Lung (tissue), 17 donors: ENCODE measurements at places on chromosomes 16 and 17. TPM values are rescaled to one million over a fixed set of nuclear protein-coding genes. Genes with fewer than 3 reads are reported as not detected.

DNA sequence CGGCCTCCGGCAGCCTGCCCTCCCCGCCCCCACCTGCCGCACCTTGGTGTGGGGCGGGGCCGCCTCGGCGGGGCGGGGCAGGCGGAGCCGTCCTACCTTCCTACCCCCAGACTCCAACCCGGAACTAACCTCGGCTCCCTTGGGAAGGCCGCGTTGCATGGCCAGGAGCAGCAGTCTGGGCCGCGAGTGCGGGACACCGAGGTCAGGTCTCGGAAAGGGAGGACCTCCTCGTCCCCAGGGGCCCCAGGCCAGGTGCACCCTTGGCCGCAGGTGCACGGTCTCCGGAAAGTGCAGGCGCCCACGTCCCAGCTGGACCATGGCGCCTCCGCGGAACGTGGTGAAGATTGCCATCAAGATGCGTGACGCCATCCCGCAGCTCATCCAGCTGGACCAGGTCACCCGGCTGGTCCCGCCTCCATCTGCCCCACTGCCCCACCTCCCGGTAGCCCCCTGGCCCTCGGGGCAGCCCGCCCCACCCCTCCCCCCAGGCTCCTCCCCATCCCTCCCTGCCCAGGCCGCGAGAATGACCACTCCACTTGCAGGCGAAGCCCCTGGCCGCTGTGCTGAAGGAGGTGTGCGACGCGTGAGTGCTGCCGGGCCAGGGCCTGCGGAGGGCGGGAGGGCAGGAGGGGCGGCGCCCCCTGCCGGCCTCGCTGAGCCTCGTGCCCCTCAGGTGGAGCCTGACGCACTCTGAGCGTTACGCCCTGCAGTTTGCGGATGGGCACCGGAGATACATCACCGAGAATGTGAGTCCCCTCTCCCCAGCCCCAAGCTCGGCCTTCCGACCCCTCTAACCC, at the start of gene ELMO3:
Gene ELMO3 (plus strand): TSS at position 121 of the 797 bp plus-strand sequence. CDS start 196 bp downstream, at position 317.
- peak; percentile 34 for DNase-seq

GRCh38 chr16:86396901-86397311, 113.4 kb upstream of the FOXF1 start:
- peak; percentile 82 for DNase-seq

GRCh38 chr16:87363771-87364455, 19.7 kb downstream of the FBXO31 start:
- peak; percentile 59 for DNase-seq

GRCh38 chr17:35214192-35214591, 20.0 kb upstream of the SLC35G3 start:
- DNase-seq: no peak

DNA sequence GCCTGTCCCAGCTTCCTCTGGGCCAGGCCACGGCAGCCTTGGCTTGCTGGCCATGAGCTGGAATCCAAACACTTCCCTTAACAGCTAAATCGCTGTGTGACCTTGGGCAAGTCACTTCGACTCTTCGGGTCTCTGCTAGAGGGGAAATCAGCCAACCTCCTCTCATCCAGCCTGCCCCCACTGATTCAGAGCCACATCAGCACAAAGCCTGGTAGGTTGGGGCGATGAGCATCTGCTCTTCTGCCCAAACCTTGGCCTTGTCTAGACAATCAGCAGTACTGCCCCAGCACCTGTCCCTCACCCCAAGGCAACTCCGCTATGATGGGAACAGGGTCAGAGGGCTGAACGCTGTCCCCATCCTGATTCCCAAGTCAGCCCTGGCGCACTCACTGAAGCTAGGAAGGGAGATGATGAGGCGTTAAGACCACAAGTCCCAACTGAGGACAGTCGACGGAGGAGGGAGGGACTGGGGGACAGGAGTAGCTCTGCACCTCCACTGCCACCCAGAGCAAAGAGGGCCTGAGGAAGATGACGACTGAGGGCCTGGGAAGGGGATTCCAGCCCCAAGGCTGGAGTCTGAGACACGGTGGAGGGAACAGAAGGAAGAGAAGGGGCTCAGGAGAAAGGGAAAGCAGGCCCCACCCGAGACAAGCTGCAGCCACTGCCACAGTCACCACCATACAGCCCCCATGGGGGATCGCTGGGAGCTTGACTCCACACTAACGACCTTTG, 1.3 kb downstream of the CLUH start:
- DNase-seq: no peak

GRCh38 chr17:44209786-44210341, 9.6 kb downstream of the UBTF start:
- DNase-seq: no peak

DNA sequence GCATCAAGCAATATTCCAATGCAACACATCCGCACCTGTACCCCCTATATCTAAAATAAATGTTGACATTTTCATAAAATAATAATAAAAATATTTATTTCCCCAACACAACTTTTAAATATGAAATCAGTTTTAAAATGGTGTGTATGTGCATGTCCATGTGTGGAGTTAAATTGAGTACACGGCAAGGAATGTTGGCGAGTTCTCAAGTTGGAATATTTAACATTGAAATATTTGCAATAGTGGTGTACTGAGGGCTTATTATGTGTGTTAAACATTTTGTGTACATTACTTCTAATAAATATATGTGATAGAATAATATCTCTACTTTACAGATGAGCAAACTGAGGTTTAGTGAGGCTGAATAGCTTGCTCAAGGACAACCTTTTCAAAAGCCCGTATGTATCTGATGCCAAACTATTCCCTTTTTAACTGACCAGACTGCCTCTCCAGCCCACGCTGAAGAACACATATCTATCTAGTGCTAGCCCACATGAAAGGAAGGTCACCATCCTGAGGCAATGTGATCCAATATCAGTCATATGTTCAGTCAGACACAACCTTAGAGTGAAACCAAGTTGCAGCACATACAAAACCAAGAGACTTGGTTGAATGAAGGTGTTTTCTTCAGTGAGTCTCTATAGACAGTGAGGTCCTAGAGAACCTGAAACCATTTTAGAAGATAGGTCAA, 192.2 kb upstream of the CDH11 start:
- no peak for DNase-seq

- no peak for DNase-seq
Measured at GRCh38 chr16:80606221-80606766, 65.5 kb downstream of the DYNLRB2 start.

- no peak for DNase-seq
Measured at GRCh38 chr17:19275457-19276127, 38.4 kb downstream of the EPN2 start.

- DNase-seq: peak; percentile 28
Measured at GRCh38 chr17:2347805-2348685, 10.7 kb downstream of the SGSM2 start.

DNA sequence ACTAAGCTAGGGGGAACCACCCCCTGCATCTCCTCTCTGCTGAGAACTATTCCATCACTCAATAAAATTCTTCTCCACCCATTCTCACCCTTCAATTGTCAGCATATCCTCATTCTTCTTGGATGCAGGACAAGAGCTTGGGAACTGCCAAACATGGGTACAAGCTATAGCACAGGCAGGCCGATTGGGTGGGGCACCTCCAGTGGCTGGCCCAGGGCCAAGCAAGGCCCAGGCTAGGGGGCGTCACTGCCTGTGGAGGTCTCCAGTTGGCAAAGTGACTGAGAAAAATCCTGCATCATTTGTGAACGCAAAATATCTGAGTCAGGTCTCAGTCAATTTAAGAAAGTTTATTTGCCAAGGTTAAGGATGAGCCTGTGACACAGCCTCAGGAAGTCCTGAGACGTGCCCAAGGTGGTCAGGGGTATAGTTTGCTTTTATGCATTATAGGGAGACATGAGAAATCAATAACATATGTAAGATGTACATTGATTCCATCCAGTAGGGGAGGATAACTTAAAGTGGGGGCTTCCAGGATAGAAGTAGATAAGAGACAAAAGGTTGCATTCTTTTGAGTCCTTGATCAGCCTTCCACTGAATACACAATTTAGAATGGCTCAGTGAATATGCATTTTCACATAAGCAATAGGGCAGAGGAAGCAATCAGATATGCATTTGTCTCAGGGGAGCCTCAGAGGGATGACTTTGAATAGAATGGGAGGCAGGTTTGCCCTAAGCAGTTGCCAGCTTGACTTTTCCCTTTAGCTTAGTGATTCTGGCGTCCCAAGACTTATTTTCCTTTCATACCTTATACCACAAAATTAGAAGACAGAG, 21.5 kb upstream of the DHRS7B start:
- DNase-seq: no peak

DNA sequence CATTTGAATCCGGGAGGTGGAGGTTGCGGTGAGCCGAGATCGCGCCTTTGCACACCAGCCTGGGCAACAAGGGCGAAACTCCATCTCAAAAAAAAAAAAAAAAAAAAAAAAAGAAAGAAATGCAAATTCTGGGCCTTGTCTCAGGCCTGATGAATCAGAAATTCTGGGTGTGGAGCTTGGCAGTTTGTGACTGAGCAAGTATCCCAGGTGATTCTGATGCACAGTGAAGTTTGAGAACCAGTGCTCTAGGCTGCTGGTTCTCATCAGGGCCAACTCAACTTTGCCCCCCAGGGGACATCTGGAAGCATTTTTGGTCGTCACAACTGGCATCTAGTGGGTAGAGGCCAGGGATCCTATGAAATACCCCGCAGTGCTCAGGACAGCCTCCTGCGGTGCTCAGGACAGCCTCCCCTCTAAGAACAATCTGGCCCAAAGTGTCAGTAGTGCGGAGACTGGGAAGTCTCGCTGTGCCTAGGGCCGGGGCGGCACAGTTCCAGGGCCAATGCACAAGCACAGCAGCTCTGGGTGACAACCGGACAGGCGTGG, 55.9 kb downstream of the SDK2 start:
- DNase-seq: no peak

GRCh38 chr17:44203731-44204440, 4.2 kb upstream of the ATXN7L3 start:
- peak; percentile 52 for DNase-seq

DNA sequence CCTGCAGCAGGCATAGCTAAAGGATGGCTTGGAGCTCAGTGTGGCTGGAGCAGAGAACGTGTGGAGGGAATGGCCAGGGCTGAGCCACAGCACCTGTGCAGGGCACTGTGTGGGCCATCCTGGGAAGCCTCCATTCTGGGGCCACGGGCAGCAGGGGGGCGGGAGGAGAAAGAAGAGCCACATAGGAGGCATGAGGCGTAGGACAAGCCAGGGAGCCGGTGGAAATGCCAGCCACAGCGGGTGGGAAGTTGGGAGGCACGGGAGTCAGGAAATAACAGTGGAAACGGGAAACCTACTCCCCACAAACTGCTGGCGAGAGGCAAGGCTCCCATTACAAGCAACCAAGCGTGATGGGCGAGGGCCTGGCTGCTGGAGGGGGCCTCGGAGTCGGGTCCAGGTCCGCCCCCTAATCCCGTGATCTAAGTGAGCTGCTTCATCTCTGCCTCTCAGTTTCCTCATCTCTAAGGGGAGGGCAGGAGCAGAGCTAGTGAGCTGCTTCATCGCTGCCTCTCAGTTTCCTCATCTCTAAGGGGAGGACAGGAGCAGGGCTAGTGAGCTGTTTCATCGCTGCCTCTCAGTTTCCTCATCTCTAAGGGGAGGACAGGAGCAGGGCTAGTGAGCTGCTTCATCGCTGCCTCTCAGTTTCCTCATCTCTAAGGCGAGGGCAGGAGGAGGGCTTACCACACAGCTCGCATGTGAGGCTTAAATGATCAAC, 104.9 kb downstream of the ADCY9 start:
- DNase-seq: no peak

GRCh38 chr16:50611332-50611934, 63.2 kb downstream of the NKD1 start:
- no peak for DNase-seq

DNA sequence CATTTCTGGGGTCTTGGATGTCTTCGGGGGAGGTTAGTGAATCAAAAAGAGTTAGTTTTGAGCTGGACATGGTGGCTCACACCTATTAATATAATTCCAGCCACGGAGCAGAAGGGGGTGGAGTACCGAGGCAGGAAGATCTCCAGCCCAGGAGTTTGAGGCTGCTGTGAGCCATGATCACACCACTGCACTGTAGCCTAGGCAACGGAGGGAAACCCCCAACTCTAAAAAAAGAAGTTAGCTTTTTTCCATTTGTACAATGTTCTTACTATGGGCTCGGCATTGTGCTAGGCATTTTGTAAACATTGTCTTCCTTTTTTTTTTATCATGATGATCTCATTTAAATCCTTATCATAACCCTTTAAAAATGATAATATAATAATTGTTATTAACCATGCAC, 8.3 kb upstream of the SNF8 start:
- no peak for DNase-seq

DNA sequence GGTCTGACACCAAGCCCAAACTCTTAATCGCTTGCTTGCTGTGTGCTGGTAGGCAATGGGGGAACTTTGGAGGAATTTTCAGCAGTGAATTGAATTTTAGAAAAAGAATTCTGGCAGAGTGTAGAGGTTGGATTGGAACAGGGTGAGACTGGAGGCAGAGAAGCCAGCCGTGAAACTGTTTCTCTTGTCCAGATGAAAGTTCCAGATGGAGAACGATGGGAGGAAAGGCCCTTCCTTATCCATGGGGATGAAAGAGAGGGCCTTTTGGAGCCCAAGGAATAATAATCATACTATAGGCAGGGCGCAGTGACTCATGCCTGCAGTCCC, 26.0 kb downstream of the NEUROD2 start:
- DNase-seq: no peak

DNA sequence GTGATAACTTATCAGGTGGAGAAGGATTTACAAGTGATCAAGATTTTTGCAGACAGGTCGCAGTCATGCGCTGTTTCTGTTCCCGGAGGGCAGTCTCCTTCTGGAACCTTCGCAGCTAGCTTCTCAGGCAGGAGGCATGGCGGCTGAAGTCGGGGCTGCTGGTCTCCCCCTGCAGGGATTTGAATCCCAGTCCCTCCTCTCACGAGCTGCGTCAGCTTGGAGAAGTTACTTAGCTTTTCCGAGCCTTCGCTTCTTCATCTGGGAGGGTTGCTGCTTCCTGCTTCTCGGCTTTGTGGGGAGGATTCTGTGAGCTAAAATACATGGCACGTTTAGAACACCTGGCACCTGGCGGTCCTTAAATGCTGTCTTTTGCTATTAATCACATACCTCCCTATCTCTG, 287.8 kb upstream of the FOXF1 start:
- DNase-seq: peak; percentile 69

DNA sequence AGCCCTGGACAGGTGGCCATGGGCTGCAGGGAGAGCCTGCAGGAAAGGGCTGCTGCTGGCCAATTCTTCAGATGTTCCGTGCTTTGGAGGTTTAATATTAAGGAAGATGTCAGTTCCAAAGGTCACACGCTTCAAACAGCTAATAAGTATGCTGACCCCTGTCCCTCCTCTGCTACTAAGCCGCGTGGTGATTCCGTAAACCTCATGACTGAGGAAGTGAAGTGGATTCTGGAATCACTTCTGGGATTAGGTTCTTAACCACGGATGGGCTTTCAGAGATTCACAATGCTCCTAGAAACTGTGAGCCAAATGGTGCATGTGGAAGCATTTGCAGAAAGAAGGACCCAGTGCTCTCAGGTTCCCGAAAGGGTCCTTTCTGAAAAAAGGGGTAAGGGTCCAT, 28.5 kb upstream of the ERN1 start:
- DNase-seq: no peak

Gene ACE
- total RNA-seq: 87.3 TPM

Gene TBC1D3
- not detected for total RNA-seq

Gene SLC47A1
- 0.74 TPM for total RNA-seq

Gene KCNAB3
- 5.8 TPM for total RNA-seq

Gene PKMYT1
- 5.9 TPM for total RNA-seq

Gene ERCC4
- total RNA-seq: 10.4 TPM
